ENCODE measurements at places on chromosomes 1 and 21.

- no peak for ATAC-seq
Observed at GRCh38 chr1:200771625-200772555, 33.2 kb downstream of the CAMSAP2 start.

GRCh38 chr1:61459345-61459744 is 265.6 kb downstream of the TM2D1 start:
- ATAC-seq, result no peak

GRCh38 chr21:39849014-39849655 is 18.1 kb upstream of the PCP4 start:
- no peak for ATAC-seq

DNA sequence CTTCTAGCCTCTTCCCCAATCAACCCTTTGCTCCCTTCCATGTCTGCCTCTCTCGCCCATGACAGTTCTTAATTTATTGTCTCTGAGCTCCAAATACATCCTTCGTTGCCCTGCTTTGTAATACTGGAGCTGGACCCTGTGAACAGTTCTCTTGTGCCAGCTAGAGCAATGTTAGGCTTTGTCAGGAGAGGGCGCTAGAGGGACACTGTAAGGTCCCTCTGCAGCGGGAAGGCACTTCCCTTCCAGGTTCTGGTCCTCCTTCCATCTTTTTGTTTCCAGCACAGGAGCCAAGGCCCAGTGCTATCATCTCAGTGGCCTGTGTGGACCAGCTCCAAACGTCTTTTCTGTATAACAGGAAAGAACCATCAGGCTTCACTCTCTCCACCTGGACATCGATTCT is 95.9 kb downstream of the PTPRU start:
- no peak for ATAC-seq

- ATAC-seq, result no peak
Observed at GRCh38 chr1:175174309-175175102, 18.1 kb downstream of the KIAA0040 start.

DNA sequence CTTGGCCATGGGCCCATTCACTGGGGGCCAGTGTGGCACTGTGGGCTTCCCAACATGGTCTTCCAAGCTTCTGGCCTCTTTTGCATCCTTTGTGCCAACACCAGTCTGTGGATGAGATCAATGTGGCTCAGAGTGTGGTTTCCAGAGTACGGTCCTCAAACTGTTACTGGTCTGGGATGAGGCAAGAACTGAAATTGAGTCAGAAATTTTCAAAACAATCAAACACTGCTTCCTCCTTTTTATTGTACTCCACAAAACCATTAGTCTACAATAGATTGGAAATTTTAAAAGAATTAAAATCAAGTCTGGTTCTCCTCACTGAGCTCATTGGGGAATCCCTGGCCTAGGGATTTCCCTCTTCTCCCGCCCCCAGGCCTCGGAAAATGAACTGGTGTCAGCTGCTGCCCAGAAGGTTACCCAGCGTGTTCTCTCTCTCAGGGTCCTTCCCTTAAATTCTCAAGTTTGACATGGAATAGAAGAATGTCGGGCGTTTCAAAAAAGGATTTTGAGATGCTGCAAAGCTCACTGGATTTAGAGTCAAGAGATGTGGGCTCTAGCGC is 222.0 kb downstream of the SDCCAG8 start:
- ATAC-seq, result no peak

- ATAC-seq, result no peak
Observed at GRCh38 chr1:160638926-160639325, 7.9 kb downstream of the SLAMF1 start.

DNA sequence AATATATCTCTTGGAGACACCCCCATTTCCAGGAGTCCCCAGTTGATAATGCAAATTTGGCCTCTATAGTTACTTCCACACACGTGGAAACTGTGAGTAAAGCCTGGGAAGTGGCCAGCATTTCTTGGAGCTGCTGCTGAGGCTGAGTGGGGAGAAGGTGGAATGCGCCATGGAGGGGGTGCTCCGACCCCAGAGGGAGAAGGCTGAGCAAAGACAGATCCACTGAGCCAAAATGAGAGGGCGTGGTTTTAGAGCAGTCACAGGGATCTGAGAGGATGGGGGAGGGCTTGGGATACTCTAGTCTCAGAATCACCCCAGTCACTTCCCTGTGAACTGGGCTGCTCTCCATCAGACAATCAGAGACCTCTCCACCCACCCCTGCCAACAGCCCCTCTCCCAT is 38.7 kb downstream of the TRIM62 start:
- ATAC-seq, result no peak

DNA sequence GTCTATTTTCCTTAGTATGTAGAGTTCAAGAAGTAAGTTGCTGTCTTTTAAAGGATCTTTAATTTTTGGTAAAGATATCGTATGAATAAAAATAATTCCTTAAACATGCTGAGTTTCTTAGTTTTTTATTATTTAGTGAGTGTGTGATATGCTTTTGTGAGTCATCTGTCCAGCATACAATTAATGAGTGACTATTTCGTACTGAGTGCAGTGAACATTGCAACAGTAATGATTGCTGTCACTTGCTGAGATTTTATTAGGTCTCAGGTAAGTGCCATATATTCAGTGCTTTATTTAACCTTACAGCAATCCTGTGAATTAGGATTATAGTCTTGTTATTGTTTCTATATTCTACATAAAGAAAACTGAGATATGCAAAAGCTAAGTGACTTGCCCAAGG is 22.6 kb downstream of the MIGA1 start:
- no peak for ATAC-seq

GRCh38 chr1:37634244-37634991 is at the start of gene RSPO1:
RSPO1 (minus strand) TSS chr1:37634892; CDS start chr1:37629661, 5,231 bp downstream.
- peak; percentile 32 for ATAC-seq

- no peak for ATAC-seq
Observed at GRCh38 chr1:171744986-171745385, 3.1 kb upstream of the VAMP4 start.

GRCh38 chr1:213050745-213051126 is 305 bp upstream of the RPS6KC1 start:
- ATAC-seq, result peak; percentile 53

DNA sequence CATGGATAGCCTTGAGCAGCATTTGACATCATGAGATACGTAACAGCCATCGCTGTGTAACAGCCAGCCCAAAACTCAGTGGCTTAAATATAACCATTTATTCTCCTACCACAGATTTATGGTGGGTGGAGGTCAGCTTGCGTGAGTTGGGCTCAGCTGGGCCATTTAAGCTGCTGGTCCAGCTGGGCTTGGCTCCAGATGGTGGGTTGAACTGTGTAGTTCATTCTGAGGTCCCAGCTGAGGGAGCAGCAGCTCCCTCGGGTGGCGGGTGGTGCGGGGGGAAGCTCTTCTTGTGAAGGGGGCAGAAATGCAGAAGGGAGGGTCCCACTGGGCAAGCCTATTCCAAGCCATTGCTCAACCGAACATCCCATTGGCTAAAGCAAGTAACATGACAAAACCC is 75.9 kb downstream of the IGSF21 start:
- no peak for ATAC-seq

DNA sequence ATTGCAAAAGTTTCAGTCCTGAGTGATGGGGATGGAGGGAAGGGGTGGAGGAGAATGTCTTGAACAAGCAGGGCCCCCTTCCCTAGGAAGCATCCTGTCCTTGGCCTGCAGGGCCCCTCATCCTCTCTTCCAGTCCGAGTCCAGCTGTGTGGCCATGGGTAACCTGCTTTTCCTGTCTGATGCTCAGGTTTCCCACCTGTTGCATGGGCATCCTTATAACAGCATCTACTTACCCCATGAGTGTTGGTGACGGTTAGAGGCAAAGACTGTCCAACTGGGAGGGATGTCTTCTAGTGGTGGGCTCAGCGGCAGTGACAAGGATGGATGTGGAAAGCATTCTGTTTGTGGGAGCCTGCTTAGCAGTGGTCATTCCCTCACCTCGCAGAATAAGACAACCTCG is 1.9 kb downstream of the UBL4B start:
- ATAC-seq, result no peak

DNA sequence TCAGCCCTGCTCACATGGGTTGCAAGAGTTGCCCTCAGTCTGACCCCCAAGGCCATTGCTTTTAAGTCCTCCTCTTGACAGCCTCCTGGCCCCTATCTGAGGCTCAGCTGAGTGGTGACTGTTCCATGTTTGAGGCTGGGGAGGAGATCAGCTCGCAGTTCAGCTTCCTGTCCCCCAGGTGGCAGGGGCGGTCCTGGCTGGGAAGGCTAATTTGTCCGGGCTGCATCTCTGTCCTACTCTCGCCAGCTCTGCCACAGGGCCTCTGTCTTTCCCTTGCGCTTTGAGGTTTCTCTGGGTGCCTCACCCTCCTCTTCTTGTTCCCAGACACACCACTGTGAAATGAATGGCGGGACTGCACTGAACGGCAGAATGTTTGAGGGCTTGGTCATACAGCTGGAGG is 157.3 kb downstream of the KCNJ6 start:
- peak; percentile 40 for ATAC-seq

DNA sequence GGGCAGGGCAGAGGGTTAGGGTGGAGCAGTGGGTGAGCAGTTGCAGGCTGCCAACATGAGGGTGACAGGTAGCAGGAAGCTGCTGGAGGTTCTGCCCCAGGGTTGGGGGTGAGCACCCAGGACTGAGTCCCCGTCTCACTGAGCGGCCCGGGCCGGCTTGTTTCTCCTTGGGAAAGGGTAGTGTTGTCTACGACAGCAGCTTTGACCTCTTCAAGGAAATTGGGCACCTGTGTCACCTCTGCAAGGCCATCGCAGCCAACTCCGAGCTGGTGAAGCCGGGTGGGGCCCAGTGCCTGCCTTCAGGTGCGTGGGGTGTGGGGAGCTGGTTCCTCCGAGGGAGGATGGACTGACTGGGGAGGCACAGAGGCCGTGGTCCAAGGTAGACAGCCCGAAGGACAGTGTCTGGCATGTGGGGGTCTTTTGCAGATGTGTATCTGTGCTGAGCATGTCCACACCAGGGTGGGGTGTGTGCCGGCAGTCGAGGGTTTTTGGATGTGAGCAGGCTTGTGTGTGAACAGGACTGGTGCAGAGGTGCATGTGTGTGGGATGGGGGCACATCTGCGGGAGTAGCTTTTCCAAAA is 51.9 kb downstream of the DISP3 start:
- ATAC-seq, result no peak

GRCh38 chr1:3536420-3537195 is 74.7 kb downstream of the MEGF6 start:
- ATAC-seq, result no peak

- ATAC-seq, result no peak
Observed at GRCh38 chr21:34880401-34880800, 168.7 kb downstream of the RUNX1 start.

- ATAC-seq, result no peak
Observed at GRCh38 chr1:61334718-61335589, 252.6 kb downstream of the NFIA start.

Measured in stimulated activated memory B cell treated with anti-CD40 and anti-IgM and Interleukin-4, amounts not matched to agents 10 μg/mL and 1 μg/mL and 100 μg/mL, for 72 hours (primary cell).